Esophagus muscularis mucosa (tissue), 4 donors: ENCODE measurements at places on chromosomes 2 and 18.

DNA sequence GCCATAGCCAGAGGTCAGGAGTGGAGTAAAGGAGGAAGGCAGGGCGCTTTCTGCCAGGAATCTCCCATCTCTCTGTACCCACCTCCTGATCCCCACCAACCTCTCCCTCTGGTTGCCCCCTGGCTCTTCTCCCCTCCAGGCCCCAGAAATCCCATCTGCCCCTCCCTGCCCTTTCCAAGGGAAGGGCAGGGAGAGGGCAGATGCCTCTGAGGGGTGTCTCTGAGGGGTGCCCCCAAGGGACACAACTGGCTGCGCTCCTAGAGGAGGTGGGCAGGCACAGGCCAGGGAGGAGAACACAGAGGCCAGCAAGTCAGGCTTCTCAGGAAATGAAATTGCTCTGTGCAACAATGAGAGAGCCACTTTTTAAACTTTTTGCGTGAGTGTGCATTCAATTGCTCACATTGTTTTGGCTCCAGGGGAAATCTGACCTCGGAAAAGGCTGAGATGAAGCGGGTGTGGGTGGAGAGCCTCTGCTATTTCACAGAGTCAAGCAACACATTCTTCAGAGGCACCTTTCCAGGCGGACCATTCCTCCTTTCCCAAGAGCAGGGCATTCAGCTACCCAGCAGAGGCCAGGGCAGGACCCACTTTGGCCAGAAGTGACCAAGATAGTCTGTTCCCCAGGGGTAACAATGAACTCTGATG is 125.5 kb downstream of the SMAD7 start:
- DNase-seq, result no peak

GRCh38 chr2:31877008-31877407 is 133.8 kb downstream of the MEMO1 start:
- no peak for DNase-seq

DNA sequence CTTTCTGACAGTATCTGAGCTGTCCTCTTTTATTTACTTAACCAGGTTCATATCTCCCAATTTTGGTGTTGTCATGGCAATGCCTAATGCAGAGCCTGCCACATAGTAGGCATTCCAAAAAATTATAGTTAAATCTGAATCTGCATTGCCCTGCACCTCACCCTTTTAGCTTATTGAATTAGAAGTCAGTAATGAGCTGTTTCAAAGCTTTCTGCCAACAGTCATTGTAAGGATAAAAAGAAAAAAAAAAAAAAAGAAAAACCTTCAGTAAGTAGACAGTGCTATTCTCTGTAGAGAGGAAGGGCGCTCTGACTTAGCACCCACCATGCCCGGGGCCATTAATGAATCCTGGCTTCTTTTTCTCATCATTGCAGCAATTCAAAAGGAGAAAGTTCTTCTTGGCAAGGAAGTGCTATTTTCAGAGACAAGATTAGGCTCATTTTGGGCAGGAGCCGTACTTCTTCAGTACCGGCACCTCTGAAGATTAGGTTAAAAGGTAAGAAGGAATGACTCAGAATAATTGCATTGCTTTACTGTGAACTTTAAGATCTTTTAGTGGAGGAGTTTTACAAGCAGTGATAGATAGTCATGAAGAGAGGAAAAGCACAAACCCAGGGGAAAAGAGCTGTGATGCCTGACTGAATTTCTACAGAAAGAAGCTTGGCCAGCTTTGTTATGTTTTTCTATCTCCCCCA is 2041.2 kb upstream of the PIK3C3 start:
- DNase-seq, result no peak

- DNase-seq, result no peak
Measured at GRCh38 chr2:103003750-103004260, 242.0 kb downstream of the TMEM182 start.

DNA sequence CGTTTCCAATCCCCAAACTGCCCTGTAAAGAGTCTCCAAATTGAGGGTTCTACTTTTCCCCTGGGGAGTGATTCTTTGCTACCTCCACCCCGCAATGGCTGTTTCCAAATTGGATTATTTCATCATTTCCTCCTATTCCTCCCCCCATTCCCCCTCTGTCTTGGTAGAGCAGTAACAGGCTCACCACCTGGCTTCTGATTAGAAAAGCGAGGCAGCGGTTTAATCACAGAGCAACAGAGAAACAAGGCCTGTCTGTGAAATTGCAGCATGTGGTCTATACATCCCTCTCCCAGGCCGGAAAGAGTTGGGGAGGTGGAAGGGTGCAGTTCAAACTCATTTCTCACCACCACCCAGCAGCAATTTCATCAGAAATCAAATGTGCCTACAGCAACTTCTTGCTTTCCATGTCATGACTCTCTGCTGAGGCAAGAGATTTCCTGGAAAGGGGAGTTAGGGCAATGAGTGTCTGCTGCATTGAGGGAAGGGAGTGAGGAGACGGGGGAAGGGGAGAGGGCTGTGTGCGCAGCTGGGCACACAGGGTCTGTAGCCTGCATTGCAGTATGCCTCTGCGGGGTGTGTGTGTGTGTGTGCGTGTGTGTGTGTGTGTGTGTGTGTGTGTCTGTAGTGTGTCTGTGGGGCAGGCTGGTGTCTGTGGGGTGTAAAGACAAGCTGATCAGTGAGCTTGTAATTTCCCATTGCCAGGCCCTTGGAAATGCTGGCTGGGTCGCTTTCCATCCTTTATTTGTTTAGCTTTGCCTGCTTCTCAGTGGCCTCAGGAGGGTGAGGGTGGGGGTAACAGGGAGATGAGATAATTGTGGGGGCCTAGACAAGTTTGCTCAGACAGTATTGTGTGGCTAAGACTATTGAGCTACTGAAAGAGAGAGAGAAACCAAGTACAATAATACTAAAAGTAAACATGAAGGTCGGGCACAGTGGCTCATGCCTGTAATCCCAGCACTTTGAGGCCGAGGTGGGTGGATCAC is 13.5 kb upstream of the IGFBP2 start:
- no peak for DNase-seq
